ENCODE measurements at places on chromosomes 11 and 22.
A peak's percentile ranks its signal among the peaks of the same experiment; 100 is the strongest.

DNA sequence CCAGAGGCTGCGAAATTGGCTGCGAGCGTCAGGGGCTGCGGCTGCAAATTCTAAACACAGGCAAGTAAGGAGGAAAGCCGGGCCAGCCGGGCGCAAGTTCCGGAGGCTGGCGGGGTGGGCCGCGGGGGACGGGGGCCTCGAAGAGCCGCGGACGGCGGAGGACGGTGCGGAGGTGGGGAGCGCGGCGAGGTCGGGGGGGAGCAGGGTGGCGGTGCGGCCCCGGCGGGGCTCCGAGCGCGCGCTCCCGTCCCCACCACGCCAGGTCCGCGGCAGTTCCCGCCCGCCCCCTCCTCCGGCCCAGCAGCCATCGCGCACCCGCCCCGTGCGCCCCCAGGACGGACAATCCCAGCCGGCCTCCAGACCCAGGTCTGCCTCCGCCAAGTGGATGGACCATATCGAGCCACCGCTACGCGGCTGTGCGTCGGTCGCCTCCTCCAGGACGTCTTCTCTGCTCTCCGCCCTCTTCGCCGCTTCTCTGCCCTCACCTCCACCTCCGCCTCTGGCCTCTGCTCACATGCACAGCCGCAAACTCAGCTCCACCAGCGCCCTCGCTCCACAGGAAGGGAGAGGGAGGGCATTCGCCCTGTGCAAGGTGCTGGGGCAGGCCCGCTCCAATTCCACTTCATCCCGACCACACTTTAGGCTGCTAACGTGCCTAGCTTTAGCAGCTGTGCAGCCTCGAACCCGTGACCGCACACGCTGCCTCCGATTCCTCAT lies 7.2 kb downstream of the ELFN2 start:
- no peak for DNase-seq

GRCh38 chr22:20843501-20843900 lies 15.1 kb downstream of the PI4KA start:
- no peak for DNase-seq

DNA sequence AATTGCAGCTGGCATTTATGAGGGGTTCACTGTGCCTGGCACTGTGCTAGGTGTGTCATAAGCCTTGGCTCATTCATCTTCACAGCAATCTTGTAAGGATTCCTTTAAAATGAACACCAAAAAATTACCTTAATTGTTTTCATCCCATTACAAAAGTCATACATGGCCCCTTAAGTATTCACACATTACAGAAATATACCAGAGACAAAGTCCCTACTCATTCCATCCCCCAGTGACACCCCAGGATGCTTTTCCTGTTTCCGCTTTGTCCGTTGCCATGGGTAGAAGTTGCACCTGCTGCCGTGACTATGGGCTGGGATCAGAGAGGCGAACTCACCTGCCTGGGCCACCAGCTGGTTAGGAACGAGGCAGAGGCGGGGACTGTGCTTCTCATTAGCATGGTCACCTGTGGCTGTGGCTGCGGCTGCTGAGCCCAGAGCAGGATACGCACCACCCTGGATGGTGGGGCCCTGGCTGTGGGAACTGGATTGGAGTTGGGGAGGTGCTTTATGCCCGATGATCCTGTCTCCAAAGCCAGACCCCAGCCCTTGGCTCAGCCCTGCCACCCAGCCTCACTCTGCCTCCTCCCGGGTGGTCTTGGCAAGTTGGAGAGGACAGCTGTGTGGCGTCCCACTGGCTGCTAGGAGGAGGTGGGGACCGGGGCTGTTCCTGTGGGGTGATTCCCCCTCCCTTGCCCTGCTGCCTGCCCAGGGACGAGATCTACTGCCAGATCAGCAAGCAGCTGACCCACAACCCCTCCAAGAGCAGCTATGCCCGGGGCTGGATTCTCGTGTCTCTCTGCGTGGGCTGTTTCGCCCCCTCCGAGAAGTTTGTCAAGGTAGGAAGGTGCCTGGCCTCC lies 60.8 kb downstream of the MYO7A start:
- no peak for DNase-seq

- peak; percentile 26 for DNase-seq
Observed at GRCh38 chr11:93287434-93287833, 43.1 kb upstream of the DEUP1 start.

- DNase-seq, result no peak
Observed at GRCh38 chr22:19798891-19799293, 38.3 kb downstream of the TBX1 start.

- no peak for DNase-seq
Observed at GRCh38 chr11:116225784-116226585, 546.8 kb downstream of the BUD13 start.

DNA sequence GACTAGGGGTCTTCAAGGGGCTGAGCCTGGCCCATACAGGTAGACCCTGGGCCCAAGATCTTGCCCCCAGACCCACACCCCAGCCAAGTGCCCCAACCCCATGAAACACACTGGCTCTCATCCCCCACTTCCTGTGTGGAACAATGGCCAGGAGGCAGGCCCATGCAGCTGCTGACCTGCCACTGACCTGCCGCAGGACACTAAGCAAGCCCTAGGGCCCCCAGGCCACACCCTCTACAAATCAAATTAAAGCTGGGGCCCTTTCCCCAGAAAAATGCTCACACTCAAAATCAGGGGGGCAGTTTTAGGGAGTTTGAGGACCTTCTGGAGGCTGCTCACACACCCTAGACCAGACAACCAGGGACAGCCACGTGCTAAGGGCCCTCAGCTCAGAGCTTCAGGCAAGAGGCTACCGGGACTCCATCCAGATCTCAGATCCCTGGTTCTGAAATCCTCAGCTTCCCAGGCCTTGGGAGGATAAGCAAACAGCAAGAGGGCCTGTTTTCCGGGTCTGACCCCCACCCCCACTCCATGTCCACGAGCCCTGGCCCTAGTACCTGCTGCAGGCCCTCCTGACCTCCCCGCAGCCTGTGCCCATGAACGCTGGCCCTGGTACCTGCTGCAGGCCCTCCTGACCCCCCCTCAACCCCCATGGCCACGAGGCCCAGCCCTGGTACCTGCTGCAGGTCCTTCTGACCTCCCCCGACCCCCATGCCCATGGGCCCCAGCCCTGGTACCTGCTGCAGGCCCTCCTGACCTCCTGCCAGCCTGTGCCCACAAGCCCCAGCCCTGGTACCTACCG lies 10.0 kb downstream of the CARD10 start:
- DNase-seq, result no peak

DNA sequence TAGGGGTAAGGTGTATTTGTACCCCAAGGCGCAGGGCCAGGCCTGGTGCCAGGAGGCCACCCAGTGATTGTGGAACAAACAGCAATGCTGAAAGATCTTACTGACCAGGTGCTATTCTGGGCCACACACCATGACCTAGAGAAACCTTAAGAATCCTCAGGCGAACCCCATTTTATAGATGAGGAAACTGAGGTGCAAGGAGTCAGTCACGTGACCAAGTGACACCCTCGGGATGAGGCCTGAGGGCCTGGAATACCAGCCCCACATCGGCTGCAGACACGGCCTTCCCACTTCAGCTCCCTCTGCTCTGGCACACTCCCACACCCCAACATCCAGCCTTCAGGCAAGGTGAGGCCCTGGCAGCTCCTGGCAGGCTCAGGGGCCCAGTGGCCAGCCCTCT lies 13.1 kb downstream of the CABP7 start:
- DNase-seq, result no peak

DNA sequence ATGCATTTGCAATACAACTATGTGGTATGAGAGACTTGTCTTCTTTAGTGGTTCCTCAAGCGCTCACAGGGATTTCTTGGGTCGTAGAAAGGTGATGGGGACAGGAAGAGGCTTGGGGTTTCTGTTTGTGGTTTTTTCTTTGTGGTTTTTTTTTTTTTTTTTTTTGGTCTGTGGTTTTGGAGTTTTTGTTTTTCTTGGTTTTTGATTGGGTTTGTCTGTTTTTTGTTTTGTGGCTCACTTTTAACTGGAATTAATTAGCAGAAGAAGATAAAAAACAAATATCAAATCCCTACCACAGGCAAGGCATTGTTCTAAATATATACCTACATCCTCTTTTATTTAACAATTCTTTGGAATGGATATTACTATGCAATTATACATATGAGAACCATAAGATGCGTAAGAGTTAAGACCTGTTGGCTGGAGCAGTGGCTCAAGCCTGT lies 5.5 kb downstream of the TTC28 start:
- no peak for DNase-seq

- no peak for DNase-seq
Observed at GRCh38 chr11:63240791-63241379, 2.5 kb downstream of the SLC22A25 start.

GRCh38 chr11:87020764-87021365 lies 16.9 kb upstream of the TMEM135 start:
- DNase-seq, result no peak

DNA sequence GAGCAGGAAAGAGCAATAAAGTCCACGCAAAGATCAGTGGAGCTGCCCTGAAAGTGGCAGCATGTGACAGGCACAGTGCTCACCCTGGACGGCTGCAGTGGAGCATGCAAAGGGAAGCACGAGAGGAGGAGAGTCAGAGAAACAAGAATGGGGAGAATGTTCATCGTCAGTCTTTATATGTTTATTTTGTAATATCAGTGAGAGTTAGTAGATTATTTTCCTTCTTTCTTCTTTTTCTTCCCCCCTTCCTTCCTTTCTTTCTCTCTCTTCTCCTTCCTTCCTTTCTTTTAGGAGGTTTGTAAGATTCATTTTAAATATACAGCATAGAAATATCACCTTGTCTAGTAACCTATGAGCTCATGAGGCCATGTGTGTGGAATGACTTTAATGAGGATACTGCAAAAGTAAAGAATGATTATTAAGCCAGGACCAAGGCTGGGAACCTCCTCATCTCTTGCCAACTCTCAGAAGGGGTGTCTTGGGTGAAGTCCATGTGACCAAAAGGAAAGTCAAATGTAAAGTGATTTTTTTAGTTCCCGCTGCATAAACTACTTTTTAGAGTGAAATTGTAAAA lies 321.1 kb downstream of the AASDHPPT start:
- DNase-seq, result peak; percentile 41

GRCh38 chr11:125679397-125679796 lies 1.2 kb downstream of the ACRV1 start:
- DNase-seq, result no peak

DNA sequence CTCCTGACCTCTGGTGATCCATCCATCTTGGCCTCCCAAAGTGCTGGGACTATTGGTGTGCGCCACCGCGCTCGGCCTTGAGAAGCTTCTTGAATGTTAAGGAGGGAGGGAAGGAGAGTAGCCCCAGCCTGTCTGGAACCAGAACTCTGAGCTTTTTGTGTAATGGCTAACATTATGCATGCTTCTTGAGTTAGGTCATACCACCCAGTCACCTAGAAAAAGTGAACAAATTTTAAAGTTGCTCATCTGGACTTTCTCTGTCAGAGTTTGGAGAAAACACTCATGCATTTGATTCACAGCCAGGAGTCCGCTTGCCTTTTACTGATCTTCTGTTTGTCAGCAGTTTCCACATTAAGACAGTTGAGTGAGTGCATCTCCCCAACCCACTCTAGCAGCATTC lies 82.1 kb downstream of the PPP6R3 start:
- DNase-seq, result peak; percentile 70

DNA sequence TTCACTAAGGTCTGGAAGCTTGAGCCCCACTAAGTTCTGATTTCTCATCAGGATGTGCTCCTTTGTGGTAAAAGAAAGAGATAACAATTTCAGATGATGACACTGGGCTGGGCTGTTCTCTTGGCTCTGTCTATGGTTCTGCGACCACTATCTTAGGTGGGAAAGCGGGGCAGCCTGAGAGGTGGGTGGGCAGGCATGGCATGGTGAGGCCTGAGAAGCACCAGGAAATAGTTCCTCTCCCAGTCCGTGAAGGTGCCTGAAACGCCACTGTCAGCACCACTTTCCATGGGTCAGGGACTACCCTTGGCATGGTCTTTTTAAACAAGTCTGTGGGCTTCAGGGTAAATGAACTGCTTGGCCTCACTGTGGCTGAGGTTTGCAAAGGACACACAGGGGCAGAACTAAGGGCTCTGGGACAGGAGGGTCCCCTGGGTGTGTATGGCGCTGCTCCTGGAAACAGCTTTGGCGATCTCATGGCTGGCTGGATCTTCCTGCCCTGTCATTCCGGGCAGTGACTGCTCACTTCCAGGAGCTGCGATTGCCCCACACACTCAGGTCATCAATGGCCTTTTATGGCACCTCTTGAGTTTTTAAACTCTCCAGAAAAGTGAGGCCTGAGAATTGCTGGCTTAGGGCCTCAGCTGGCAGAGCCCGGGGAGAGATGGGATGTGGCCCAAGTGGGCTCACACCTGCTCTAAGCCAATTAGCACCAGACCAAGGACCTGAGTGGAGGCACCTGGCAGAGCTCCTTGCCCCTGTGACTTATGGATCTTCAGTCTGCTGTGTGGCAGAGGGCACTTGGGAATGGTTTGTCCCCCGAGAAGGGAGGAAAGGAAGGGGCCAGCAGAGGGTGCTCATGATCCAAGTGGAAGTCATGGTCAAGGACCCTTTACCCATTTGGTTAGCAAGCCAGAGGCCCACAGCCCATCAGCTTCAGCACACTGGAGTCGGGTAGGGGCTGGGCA lies 55.6 kb upstream of the LYVE1 start:
- no peak for DNase-seq

GRCh38 chr22:48613566-48614200 lies 1214.0 kb downstream of the BRD1 start:
- DNase-seq, result no peak

- no peak for DNase-seq
Observed at GRCh38 chr11:122304306-122304705, 188.3 kb upstream of the BLID start.

DNA sequence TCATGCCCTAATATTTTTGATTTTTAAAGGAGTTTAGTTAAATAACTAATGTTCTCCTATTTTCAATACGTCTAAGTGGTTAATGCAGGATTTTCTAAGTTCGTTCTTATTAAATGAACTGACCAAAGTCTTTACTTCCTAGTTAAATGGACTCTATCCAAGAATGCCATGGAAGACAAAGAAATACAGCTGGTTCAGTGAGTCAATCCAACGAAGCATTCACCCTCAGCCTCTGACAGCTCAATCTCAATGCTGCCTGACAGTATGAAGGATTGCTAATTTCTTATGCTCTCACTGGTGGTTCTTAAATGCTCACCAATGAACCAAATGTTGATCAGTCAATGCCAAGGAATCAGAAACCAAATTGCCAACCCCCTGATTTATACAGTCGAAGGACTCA lies 219.4 kb downstream of the CADM1 start:
- no peak for DNase-seq

DNA sequence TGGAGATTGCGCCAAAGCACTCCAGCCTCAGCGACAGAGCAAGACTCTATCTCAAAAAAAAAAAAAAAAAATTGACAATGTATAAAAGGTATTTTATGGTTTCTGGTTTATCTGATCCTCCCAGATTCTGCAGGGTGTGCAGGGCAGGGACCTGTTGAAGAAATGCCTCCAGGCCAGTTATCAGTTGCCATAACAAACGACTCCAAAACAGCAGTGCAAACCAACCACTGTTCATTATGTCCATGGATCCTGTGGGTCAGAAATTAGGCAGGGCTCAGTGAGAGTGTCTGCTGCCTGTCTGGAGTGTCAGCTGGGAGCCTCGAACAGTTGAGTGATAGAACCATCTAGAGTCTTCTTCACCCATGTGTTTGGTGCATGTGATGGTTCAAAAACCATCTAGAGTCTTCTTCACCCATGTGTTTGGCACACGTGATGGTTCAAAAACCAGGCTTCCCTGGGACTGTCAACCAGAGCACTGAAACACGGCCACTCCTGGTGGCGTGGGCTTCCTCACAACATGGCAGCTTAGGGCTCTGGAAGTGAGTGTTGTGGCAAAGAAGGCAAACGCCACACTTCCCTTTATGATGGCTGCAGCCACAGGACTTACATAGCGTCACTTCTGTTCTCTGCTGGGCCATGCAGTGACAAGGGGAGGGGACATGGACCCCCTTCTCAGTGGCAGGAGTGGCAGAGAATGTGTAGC lies 115.1 kb upstream of the CRYBB3 start:
- no peak for DNase-seq

GRCh38 chr22:45205276-45205925 lies 35.3 kb downstream of the KIAA0930 start:
- DNase-seq, result no peak

- no peak for DNase-seq
Observed at GRCh38 chr22:49929211-49929979, 11.0 kb downstream of the CRELD2 start.
